Activated naive CD8-positive, alpha-beta T cell treated with anti-CD3 and anti-CD28 coated beads, Interleukin-2, amount 50 U/mL, for 24 hours (primary cell): ENCODE measurements at places on chromosomes 13 and 19.

DNA sequence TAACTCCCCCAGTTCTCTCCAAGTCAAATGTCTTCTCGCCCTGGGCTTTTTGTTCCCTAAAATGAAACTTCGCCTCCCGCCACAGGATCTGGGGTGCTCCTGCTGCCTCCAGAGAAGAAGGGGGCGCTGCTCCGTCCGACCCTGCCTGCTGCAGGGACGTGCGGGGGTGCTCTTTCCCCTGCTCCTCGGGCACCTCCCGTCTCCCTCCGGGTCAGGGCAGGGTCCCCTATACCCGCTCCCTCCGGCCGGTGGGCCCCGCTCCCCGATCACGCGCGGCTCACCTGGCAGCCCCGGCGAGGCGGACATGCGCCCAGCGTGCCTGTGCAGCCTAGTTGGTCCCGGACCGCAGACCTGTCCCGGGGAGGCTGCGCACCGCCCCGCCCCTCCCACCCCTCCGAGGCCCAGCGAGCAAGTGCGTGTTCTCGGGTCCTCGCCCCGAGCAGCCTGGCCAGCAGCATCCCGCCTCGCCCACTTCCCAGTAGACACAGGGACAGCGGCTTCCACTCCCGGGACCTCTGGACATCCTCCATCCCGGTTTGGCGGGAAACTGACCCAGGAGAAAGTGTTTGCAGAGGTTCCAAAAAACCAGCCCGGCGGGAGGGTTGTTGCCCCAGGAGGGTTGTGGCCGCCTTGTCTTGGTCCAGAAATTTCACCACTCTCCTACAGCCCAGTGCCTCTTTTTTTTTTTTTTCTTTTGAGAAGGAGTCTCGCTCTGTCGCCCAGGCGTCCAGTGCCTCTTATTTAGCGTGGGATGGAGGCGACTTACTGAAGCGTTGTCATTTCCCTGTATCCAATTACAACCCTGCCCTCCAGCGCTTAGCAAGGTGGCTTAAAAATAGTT lies at the start of gene OXGR1:
OXGR1 (minus strand) TSS at position 460 of the 841 bp plus-strand sequence. CDS start 6,717 bp downstream, outside the sequence.
- no peak within 1 kb of the TSS for H3K27ac ChIP-seq
- no peak within 1 kb of the TSS for H3K4me3 ChIP-seq
- no peak for DNase-seq
- H3K4me1 ChIP-seq = peaks cover 3% of the 10 kb centered on the region
- peaks cover 40% of the 10 kb centered on the region for H3K27me3 ChIP-seq

DNA sequence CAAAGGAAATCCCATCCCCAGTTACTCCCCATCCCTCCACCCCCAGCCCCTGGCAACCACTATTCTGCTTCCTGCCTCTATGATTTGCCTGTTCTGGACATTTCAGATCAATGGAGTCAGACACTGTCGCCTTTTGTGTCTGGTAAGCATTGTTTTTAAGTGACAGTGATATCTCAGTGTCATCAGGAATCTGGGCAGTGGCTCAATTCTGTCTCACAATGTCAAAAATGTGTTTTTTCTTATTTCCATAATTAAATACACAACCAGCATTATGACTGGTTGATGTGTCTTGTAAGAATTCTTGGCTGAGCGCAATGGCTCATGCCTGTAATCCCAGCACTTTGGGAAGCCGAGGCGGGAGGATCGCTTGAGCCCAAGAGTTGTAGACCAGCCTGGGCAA lies 20.2 kb upstream of the PGLS start:
- H3K36me3 ChIP-seq = no peaks in the 10 kb centered on the region
- no peak for DNase-seq
- no peaks in the 10 kb centered on the region for H3K27me3 ChIP-seq
- no peak overlapping the region for H3K27ac ChIP-seq
- peaks cover 42% of the 10 kb centered on the region for H3K4me1 ChIP-seq
- H3K4me3 ChIP-seq = no peak overlapping the region

GRCh38 chr13:23810685-23811240 lies 78.4 kb downstream of the MIPEP start:
- H3K4me1 ChIP-seq = peaks cover 8% of the 10 kb centered on the region
- no peak for DNase-seq

- H3K27me3 ChIP-seq = peaks cover 15% of the 10 kb centered on the region
- H3K36me3 ChIP-seq = no peaks in the 10 kb centered on the region
- H3K4me1 ChIP-seq = no peaks in the 10 kb centered on the region
- H3K4me3 ChIP-seq = no peak overlapping the region
- no peak for DNase-seq
These were observed 17.7 kb upstream of the WASF3 start for GRCh38 chr13:26539738-26540292.

DNA sequence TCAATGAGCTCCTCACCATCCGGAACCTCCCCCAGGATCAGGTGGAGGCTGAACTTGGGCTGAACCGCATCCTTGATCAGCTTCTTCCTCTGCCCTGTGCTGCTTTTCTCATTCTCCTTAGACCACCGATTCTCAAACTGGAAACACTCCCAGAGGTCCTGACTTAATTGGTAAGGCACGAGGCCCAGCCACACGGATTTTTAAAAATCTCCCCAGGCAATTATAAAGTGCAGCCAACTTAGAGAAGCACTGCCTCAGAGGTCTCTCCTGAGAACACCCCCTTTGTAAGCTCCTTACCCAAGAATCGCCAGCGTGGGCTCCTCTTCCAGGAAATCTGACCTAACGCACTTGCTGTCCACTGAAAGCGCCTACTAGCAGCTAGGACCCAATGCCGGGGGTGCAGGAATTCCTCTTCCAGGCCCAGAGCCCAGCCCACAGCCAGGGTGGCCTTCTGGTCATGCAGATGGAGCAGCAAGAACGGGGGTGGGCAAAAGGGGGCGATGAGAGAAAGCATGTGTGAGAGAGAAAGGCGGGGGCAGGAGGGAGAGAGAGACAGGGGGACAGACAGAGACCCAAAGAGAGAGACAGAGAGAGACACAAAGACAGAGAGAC lies 66.9 kb upstream of the CACNA1A start:
- H3K4me3 ChIP-seq = no peak overlapping the region
- peaks cover 20% of the 10 kb centered on the region for H3K27me3 ChIP-seq
- H3K27ac ChIP-seq = no peak overlapping the region
